Activated CD4-positive, alpha-beta T cell treated with anti-CD3 and anti-CD28 coated beads, Interleukin-2, amount 50 U/mL, for 24 hours (primary cell): ENCODE measurements at places on chromosomes 12 and 14.

DNA sequence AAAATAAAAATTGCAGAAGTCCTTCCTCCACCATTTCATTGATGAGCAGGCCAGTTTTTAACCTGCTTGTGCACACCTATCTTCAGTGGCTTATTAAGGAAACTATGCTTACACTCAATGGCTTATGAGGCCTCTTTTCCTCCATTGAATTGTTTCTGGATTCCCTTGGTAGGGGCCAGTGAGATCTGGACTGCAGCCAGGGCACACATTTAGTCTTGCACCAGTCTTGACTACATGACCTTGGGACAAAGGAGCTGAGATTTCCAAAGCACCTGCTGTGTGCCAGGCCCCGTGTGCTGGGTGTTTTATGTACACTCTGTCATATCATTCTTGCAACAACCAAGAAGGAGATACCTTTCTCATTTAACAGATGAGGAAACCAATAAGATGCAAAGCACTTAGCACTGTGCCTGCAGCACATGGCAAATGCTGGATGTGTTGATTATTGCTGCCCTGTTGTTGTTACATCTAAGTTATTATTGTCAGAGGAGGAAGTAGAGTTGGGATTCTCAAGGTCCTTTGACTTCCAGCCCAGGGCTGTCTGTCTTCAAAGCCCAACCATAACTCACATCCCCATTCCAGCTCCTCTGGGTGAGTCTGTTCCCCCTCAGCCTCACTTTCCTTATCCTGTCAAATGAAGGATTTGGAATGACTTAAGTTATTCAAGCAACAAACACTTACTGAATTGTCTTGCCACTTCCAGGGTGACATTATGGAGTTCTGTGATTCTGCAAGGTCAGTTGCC, 31.6 kb upstream of the RIN3 start:
- no peak for DNase-seq

DNA sequence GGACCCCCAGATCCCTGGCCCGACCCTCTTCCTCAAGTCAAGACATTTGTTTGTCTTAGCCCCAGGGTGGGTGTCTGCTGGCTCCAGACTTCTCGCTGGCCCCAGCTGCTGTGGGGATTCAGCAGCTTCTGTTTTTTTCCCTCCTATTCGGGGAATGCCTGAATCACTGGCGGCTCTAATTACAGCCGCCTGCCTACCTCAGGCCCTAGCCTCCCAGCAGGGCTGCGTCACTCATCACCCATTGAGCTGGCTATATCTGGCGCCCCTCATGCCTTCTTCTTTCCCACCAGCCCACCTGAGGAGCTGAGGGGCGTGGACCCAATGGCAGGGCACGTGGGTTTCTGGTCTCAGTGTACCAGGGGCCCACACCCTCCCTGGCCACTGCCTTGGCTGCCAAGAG, 10.1 kb downstream of the KRT80 start:
- no peak for DNase-seq

DNA sequence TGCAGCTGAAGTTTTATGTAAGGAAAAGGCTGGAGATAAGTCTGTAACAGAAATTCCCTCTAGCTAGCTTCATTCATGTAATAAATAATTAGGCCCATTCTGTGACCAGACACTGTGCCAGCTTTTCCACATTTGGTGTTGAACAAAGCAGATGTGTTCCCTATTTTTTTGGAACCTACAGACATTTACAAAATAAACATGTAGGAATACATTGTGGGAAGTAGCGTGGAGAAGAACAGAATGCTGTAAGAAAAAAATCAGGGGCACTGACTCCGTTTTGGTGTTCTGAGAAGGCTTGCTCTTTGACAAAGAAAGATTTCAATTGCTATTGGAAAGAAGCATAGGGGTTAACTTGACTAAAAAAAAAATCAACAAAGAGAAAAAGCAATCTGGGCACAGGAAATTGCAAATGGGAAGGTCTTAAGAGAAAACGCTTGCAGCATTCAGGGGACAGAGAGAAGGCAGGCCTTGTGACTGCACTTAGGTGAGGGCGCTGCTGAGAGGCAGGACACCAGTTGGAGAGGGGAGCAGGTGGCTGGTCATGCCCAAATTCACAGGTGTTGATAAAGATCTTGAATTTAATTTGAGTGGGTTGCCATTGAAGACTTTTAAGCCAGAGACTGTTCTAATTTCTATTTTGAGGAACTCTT, 4.0 kb downstream of the FAR2 start:
- DNase-seq: no peak

DNA sequence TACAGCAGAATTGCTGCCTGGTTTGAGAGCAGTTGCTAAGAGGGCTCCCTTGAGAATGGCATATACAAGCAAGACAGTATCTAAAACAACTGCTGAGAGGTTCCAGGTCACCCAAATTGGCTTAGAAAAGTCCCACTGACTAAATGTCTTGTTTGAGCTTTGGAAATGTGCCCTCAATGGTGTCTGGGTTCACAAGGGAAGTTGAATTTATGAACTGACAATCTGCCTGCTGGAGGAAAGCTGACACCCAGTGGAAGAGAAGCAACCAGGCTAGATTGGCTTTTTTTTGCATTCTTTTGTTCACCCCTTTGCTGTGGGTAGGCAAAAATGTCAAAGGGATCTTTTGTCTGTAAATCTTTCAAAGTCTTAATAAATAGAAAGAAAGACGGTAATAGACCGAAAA, 44.6 kb upstream of the NPFF start:
- DNase-seq: no peak

- no peak for DNase-seq
These were observed 289.0 kb downstream of the KSR2 start for GRCh38 chr12:117679776-117680175.

DNA sequence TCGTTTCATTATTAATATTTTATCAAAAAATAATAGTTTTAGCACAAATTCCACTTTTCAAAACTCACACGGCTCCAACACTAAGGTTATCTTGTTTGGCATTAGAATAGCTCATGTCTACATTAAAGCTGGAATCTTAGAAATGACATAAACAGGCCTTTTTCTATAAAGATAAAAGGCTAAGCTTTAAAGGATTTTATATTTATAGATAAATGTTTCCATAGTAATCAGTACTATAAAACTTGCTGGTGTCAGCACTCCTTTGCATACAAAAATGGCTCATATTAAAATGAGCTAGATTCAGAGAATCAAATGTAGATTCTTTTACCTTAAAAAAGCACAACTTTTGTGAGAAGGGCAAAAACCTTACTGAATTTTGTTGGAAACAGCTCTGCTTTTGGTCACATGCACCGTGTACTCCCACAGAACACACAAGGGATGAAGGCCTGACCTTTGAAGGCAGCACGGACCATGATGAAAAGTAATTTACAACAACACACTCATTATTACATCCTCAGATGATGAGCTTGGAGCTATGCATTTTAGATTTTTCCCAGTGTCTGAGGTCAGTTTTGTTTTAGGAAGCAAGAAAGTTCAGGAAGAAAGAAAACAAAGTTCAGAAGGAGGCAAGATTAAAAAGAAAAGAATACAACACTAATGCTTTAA, 202.8 kb downstream of the BCAT1 start:
- no peak for DNase-seq

- DNase-seq: no peak
These were observed at the start of gene LIN7A for GRCh38 chr12:80937391-80938238. LIN7A (minus strand) TSS chr12:80937934; CDS start chr12:80937722, 212 bp downstream.
